NCI-H2081 (cell line): ENCODE measurements at places on chromosomes 4 and X.
A peak's percentile ranks its signal among the peaks of the same experiment; 100 is the strongest.

GRCh38 chr4:140047786-140048185, 106.2 kb downstream of the MAML3 start:
- no peak for DNase-seq

GRCh38 chrX:112012360-112012759, 70.2 kb downstream of the TRPC5 start:
- DNase-seq: no peak

- DNase-seq: no peak
These were observed 221.1 kb downstream of the BMPR1B start for GRCh38 chr4:94978904-94979303.

DNA sequence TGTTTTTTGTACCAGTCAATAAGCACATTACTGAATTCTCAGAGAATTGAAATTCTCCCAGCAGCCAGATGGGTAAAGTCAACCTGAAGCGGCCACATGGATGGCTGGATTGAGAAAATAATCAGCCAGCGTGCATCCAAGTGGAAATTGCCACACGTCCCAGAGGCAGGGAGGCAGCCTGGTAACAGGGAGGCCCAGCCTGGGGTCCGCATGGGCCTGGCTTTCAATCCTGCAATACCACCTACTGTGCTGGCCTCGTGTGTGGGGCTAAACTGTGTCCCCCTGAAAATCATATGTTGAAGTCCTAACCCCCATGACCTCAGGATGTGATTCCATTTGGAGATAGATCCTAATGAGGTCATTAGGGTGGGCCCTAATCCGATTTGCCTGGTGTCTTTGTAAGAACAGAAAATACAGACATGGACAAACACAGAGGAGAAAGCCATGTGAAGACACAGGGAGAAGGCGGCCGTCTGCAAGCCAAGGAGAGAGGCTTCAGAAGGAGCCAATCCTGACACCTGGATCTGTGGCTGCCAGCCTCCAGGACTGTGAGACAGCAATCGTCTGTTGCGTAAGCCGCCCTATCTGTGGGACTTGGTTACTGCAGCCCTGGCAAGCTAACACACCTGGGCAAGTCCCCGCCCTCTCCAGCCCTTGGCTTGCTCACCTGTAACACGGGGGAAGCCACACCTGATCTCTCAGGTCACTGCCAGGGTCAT, 90.3 kb downstream of the JAKMIP1 start:
- peak; percentile 26 for DNase-seq

- no peak for DNase-seq
These were observed 37.9 kb downstream of the CCDC158 start for GRCh38 chr4:76383001-76383400.

GRCh38 chrX:35382966-35383365, 415.2 kb upstream of the MAGEB16 start:
- no peak for DNase-seq
